ENCODE measurements at places on chromosomes 16 and 17. TPM values are rescaled to one million over a fixed set of nuclear protein-coding genes. Genes with fewer than 3 reads are reported as not detected.

GRCh38 chr17:40557531-40558299 lies 7.6 kb downstream of the CCR7 start:
- DNase-seq: no peak

GRCh38 chr16:69219279-69219678 lies 32.3 kb downstream of the SNTB2 start:
- DNase-seq: peak; percentile 38

DNA sequence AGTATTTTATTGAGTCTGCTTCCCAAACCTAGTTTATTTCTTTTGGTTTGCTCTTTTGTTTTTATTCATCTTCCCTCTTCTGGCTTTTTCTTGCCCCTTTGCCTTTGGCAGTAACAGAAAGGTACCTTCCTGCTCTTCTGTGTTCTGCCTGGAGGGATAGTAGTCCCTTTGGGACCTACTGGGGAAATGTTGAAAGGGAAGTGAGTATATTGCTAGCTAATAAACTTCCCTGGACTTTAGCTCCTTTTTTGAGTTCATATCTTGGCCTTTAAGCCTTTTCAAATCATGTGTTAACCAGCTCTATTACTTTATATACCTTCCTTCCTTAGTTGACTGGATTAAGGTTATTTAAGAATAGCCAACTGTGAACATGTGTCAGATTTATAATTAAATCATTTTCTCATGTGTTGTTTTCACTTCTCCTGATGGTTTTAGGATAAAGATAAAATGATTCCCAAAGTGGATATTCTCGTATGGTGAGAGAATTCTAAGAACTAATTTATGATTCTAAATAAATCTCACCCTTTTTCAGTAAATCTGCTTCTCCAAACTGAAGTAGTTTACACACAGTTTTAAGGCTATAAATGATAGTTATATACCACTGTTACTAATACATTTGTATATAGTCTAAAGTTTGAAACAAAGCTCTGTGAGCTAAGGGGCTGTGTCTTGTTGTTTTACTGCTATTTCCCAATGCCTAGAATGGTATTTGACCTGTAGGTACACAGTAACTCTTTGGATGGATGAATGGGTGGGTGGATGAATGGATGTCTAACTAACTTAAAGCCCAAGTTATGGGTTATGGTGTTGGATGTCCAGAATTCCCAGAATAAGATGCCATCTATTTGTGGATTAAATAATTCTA lies 45.7 kb downstream of the OMG start:
- DNase-seq: no peak

GRCh38 chr16:8675183-8676159 lies 1.1 kb downstream of the ABAT start:
- no peak for DNase-seq

- DNase-seq: peak; percentile 89
Measured at GRCh38 chr16:75105306-75106061, 11.1 kb downstream of the LDHD start.

The OR1A1 gene
- total RNA-seq: not detected

The HSBP1 gene
- 39.9 TPM for total RNA-seq

The EME1 gene
- 4.5 TPM for total RNA-seq

The TMIGD1 gene
- total RNA-seq: not detected

The EXOC3L1 gene
- total RNA-seq: not detected

All from fibroblast of villous mesenchyme (primary cell).